ENCODE measurements at places on chromosomes 12 and 14.

- DNase-seq: peak; percentile 17
Measured at GRCh38 chr14:32710731-32711680, 227.7 kb upstream of the NPAS3 start.

- no peak for DNase-seq
Measured at GRCh38 chr14:85527445-85528035, 2.4 kb upstream of the FLRT2 start.

DNA sequence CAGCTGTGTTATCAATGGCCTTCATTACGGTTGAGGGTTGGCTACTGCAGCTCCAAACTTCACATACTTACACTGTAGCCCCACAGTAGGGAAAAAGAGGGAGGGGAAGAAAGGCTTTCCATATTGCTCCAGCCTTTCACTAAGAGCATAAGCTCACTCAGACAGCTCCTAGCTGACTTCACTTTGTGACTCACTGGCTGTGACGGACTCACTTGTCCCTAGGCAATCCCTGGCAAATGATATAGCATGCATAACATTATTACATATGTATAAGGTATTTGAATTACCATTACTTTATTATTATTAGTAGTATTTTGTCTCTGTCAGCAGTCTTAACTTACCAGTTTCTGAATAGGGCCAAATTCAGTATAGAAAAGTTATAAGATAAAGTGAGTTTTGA, 350.7 kb downstream of the RMST start:
- DNase-seq: no peak

- DNase-seq: no peak
Measured at GRCh38 chr14:90049390-90049789, 12.4 kb upstream of the KCNK13 start.

GRCh38 chr14:103311171-103311997, 22.7 kb upstream of the EIF5 start:
- no peak for DNase-seq

GRCh38 chr14:63727736-63728728, at the start of gene SGPP1:
Gene SGPP1 (minus strand): TSS chr14:63728065. CDS start chr14:63727944, 121 bp downstream.
- peak; percentile 49 for DNase-seq

- no peak for DNase-seq
Measured at GRCh38 chr14:91956616-91957015, 9.1 kb upstream of the FBLN5 start.

DNA sequence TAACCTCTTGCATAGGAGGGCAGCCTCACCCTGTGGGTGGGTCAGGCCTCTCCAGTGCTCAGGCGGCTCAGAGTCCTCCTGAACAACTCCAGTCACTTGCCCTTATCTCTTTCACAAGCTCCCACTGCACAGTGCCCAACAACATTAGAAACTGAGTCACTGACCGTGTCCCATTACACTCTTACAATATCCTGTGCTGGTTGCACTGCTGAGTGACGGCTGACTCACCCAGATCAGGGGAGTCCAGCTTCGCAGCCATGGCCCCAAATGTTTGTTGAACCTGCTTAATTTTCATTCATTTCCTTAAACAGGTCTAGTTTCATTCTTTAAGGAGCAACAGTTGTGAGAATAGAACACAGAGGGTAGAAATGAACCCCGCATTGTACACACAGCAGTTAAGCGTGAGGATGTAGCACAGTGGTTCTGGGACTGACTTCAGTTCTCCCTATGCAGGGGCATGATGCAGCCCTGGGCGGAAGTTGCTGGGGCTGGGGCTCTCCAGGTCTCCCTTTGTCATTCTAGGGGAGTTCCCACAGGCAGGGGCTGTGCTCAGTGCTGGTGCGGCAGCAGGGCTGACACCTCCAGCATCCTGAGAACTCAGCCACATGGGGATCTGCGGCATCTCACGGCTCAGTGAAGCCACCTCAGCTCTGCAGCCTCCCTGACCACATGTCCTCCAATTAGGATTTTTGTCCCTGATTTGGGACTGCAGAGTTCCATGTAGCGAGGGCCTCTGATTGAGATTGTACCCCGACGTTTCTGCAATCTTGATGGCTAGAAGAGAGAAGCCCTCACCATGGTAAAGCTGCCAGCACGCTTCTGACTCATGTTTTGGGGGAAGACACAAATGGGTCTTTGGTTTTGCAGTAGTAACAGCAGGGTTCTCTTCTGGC, 16.1 kb downstream of the GPR68 start:
- DNase-seq: no peak

- DNase-seq: no peak
Measured at GRCh38 chr12:185576-185955, 28.4 kb downstream of the SLC6A12 start.

- no peak for DNase-seq
Measured at GRCh38 chr14:100560471-100560870, 26.7 kb downstream of the BEGAIN start.

- DNase-seq: no peak
Measured at GRCh38 chr12:111471236-111471635, 65.5 kb downstream of the SH2B3 start.

DNA sequence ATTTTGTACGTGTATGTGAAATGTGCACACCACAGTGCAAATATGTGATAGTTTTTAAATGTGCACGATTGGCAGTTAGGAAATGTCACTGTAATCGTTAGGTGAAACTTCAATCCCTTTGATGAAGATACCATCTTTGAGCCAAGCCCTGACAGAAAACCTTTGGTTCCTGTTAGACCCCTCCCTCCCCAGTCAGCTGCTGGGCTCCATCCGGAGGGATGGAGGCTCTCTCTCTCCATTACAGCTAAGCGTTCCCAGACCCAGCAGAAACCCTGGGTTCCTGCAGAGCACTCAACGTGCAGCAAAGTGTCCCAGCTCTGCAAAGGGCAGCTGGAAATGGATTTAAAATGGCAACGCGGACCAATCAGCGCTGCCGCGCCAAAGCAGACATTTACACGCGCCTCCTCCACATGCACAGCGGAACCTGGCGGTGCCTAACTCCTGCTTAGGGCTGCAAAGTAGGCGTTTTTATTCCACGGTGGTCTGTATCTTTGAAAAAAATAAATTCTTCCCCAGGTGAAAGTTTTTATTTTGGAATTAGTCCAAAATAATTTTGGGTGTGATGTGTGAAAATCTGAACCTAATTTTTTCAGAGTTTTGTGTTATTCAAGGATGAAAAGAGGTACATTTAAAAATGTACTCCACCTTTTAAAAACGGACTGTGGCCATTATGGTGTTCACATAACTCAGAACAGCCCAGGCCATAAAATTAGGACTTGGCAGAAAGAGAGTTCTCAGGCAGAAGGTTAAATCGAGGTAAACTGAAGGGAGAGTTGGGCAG, 1.4 kb upstream of the HMGA2 start:
- DNase-seq: peak; percentile 32

DNA sequence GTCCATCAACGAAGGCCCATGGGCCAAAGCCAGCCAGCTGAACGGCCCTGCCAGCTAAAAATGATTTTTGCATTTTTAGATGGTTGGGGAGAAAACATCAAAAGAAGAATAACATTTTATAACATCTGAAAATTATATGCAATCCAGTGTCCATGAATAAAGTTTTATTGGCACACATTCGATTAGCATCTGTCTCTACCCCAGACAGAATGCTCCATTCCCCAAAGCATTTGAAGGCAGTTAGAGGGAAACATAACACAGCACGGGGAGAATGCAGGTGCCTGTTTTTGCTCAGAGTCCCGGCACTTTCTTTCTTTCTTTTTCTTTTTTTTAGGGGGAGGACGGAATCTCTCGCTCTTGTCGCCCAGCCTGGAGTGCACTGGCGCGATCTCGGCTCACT, 110.7 kb downstream of the ZNF664 start:
- DNase-seq: no peak

GRCh38 chr12:42407306-42407705, 81.3 kb downstream of the PPHLN1 start:
- no peak for DNase-seq

GRCh38 chr12:59637692-59638070, 41.9 kb downstream of the SLC16A7 start:
- DNase-seq: no peak

DNA sequence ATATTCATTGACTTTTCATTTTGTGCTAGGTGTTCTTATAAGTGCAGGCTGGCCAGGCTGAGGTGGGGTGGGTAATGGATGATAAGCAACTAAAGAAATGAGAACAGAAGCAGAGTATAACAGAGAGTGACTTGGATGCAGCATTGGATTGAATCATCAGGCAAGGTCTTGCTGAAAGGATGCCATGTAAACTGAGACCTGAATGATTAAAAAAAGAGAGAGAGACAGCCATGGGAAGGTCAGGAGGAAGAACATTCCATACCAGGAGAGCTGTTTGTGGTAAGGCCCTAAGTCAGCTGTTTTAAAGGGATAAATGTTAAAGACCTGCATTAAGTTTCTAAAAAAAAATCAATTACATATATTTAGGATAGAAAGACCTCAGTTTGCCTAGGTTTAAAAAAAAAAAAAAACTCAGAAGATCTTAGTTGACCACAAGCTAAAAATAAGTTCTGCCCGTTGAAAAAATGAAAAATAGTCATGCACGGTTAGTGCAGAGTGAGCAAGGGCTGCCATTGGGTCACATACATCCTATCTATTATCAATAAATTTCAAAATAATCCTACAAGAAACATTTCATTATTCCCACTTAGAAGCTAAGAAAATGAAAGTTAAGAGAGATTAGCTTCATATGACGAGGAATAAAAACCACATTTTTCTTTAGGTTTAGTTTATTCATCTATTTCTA, 37.2 kb downstream of the IFNG start:
- DNase-seq: no peak

DNA sequence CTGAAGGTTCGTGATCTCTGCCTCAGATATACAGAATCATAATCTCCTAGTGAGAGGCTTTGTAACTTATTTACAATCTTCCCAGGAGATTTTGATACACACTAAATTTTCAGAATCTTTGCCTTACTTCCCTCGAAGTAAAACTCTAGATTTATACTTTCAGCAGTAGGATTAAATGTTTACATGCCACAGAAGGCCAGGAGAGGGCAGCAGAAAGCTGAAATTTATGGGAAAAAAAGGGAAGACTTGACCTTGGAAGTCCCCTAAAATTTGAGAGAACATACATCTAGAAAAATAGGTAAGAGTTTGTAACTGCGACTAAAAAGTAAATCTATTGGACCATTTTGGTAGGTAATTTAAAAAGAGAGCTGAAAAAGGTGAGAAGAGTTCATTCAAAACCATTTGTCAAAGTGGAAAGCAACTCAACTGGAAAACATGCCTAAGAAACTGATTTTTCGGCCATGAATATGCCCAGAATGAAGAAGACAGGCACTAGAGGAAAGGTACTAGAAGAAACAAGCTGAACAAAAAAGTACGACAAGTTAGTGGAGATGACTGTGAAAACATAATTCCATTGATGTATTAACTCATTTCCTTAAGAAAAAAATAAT, 242.0 kb upstream of the MDGA2 start:
- no peak for DNase-seq

DNA sequence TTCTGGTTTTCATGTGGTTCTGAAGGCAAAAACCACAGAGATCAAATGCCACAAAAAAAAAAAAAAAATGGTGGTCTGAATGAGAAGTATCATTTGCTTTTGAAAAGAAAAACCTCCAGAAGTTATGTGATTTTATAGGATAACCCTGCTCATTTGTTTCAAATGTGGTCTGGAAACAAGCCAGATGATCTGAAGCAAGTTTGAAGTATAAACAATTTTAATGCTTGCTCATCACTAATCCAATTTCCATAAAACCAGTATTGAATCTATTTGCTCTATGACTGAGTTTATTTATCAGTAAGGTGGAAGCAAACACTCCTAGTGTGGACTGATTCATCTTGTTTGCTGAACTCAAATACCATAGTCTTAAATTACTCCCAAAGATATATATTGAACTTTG, 407.3 kb upstream of the FLRT2 start:
- no peak for DNase-seq

- no peak for DNase-seq
Measured at GRCh38 chr12:110246636-110247339, 34.3 kb upstream of the ATP2A2 start.

- DNase-seq: peak; percentile 79
Measured at GRCh38 chr12:109154451-109155438, 38.4 kb downstream of the ACACB start.

DNA sequence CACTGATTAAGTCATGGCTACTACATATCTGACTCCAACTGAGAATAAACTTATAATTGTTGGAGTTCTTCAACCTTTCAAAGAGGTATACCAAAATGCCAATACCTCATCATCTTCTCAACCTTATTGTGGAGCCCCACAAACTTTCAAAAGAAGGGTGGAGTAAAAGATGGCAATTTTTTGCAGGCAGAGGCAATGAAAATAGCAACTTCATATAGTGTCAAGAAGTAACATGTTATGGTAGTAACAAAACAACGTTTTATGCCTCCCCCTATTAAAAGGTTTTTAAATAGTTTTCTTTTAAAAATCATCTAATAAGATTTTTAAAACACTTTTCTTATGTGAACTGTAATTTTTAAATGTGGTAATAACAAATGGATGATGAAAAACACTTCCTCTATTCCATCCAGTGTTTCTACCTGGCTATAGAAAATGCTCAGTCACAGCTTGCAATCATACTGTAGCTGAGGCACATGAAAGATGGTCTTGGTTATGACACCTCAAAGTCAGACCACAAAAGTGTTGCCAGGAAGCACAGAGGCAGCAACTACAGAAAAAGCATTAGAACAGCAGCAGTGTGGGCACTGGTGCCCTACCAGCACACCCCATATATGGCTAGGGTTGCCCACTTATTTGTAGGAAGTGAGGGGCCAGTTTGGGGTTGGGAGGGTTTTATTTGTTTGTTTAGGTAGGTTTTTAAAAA, 7.0 kb downstream of the PPP1R12A start:
- DNase-seq: no peak

DNA sequence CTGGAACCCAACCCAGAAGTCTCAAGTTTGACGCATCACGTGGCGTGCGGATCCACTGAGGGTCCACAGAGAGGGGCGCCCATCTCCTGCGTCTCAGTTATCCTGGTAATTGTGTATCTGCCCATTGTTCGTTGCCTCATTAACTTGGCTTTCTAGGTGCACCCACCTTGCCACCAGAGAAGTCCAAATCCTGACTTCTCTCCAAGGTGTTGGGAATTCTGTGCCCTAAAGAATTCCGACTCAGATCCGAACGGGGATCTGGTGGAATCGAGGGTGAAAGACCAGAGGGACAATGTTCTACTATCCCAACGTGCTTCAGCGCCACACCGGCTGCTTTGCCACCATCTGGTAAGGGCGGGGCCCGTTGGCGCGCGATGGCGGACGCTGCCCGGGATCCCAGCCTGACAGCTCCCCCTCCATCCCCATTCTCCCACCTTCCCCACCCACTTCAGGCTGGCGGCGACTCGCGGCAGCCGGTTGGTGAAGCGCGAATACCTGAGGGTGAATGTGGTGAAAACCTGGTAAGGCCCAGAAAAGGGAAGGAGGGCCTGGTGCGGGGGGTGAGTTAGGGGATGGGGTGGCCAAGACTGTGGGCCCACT, 481 bp downstream of the REC8 start:
- DNase-seq: peak; percentile 3

GRCh38 chr12:31331242-31331641, 5.3 kb upstream of the SINHCAF start:
- no peak for DNase-seq

- DNase-seq: no peak
Measured at GRCh38 chr14:68987653-68988036, 8.5 kb upstream of the ACTN1 start.

GRCh38 chr14:67963545-67963944, 144.0 kb downstream of the RAD51B start:
- DNase-seq: no peak
